ENCODE measurements at places on chromosomes 12 and 14.

- DNase-seq: no peak
These were observed 209.4 kb upstream of the CRY1 start for GRCh38 chr12:107302649-107303341.

DNA sequence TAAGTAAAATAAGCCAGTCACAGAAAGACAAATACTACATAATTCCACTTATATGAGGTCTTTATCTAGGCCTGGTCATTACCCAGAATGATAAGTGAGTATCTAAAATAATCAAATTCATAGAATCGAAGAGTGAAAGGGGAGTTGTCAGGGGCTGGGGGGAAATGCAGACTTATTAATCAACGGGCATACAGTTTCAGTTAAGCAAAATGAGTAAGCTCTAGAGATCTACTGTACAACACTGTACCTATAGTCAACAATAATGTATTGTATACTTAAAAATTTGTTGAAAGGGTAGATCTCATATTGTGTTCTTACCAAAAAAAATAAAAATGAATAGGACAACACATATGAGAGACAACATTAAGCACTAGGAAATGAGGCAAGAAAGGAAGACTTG lies 13.3 kb downstream of the BTBD7 start:
- DNase-seq: no peak

GRCh38 chr14:100581228-100582145 lies 5.7 kb downstream of the BEGAIN start:
- no peak for DNase-seq

GRCh38 chr14:73754911-73755360 lies 40.8 kb upstream of the PNMA1 start:
- DNase-seq: no peak

GRCh38 chr12:22480016-22480415 lies 64.3 kb downstream of the C2CD5 start:
- no peak for DNase-seq

DNA sequence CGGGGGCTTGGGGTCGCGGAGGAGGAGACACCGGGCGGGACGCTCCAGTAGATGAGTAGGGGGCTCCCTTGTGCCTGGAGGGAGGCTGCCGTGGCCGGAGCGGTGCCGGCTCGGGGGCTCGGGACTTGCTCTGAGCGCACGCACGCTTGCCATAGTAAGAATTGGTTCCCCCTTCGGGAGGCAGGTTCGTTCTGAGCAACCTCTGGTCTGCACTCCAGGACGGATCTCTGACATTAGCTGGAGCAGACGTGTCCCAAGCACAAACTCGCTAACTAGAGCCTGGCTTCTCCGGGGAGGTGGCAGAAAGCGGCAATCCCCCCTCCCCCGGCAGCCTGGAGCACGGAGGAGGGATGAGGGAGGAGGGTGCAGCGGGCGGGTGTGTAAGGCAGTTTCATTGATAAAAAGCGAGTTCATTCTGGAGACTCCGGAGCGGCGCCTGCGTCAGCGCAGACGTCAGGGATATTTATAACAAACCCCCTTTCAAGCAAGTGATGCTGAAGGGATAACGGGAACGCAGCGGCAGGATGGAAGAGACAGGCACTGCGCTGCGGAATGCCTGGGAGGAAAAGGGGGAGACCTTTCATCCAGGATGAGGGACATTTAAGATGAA lies 630 bp downstream of the FOS start:
- peak; percentile 26 for DNase-seq

DNA sequence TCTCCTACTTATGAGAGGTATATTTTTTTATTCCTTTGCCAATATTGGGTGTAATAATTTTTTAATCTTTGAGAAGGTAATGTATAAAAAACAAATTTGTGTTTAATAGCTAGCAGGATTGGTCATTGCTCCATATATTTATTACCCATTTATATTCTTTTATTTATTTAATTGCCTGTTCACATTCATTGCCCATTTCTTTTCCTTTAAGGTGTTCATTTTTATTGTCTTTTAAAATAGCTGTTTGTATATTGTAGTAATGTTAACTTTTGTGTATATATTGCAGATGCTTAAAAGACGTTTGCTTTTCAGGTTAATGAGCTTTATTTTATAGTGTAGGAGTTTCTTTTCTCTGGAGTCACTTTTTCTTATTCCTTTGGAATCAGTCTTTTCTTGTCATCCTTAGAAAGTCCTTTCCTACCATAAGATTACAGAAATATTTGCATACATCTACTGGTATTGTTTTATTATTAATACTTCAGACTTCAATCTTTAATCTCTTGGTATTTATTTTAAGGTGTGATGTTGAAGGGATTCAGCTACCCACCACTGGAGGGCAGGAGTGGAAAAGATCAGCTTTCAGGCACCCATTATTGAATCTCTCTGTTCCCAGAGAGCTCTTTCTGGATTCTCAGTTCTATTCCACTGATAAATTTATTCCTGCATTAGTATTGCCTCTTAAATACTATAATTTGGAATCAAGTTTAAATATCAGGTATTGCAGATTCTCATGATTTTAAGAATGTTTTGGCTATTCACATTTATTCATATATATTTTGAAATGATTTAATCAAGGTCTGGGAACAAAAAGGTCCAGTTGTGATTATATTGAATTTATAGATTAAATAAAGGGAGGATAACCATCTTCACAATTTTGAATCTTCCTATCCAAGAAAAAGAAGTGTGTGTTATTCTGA lies 17.3 kb downstream of the PPM1A start:
- DNase-seq: no peak

DNA sequence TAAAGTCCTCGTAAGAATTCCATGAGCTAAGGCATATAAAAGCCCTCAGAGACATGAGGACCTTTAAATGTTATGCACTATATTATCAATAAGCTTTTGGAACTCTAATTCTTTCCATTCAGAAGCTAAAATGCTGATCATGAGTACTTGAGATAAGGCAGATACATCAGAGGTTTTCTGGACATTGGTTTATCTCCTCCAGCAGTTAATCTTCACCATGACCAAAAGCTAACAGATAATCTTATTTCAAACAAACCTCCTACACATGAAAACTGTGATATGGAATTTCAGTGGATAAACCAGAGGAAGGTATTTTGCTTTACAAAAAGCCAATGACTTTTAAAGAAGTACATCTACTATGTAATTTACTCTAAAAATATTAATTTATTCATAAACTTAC lies 97.9 kb upstream of the BBS10 start:
- no peak for DNase-seq

DNA sequence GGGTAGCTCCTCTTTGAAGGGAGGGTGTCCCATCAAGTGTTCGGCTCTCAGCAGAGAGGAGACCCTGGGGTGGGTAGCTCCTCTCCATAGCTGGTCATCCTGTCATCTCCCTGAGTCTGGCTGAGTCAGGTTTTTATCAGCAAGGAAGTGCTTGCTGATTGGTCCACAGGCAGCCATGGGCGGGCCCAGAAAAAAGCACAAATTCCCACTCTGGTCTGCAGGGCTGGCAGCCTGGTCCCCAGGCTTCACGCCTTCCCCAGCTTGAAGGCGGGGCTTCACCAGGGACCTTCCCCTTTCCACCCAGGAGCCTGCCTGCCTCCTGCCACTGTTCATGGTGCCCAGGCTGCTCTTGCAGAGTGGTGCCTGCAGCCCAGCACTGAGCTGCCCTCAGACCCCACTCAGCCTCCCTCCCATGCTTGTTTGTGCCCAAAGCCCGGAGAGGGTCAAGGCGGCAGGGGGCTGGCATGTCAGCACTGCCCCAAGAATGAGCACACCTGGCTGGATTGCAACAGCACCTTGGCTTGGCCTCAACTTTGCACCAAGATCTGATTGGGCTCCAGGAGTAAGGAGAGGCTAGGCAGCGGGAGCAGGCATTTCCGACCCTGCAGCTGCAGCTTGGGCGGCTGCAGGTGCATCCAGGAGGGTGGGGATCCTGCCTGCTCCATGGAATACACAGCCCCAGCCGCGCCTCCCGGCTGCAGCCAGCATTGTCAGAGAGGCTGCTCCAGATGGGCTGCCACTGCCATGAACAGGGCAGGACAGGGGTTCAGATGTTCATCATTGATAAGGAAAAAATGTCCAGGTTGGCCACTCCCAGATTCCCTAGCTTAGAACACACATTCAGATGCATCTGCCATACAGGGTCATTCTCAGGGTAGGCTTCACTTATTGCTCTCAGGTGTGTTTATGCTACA lies 22.0 kb upstream of the WDR89 start:
- no peak for DNase-seq

DNA sequence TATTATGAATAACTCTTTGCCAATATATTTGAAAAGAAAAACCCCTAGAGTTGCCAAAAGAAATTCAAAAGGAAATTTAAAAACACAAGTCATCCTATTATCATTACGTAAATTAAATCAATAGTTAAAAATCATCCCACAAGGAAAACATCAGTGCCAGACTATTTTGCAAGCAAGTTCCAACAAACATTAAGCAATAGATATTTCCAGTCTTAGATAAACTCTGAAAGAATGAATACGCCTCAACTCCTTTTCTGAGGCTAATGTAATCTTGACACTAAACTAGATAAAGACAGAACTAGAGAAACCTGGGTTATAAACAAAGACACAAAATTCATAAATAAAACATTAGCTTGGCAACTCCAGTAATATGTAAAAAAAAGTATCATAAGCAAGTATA lies 245.9 kb downstream of the FOXN3 start:
- no peak for DNase-seq

GRCh38 chr12:95516757-95517156 lies 34.5 kb downstream of the USP44 start:
- no peak for DNase-seq

DNA sequence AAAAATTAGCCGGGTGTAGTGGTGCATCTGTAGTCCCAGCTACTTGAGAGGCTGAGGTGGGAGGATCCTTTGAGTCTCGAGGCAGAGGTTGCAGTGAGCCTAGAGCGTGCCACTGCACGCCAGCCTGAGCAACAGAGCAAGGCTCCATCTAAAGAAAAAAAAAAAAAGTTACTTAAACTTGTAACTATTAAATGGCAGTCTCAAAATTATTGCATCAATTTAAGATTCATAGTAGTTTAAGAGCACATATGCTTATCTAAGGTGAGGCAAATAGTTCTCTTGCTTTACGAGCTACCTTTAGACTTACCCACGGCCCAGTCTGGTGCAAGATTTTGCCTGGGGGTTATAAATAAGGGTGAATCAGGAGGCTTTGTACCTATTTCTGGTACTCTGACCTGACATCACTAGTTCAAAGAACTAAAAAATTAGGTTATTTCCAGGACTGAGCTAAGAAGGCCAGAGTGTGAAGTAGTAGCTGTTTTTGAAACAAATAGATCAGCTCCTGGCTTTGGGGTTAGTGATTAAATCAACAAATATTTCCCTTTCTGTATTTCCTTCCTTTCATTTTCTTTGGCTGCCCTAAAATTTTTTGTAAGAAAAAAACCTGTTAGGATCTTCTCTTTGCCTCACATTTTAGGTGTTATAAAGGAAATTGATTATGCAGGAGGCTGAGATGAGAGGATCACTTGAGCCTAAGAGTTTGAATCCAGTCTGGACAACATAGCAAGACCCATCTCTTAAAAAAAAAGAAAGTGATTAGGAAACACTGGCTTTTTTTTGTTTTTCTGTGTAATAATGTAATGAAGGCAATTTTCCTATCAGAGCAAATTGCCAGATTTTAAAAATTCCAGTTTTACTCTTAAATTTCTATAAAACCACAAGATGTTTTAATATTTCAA lies 3.6 kb downstream of the MGAT2 start:
- no peak for DNase-seq

- no peak for DNase-seq
These were observed 1.2 kb downstream of the SPPL3 start for GRCh38 chr12:120902846-120903411.

GRCh38 chr12:7859552-7859951 lies 13.2 kb downstream of the SLC2A14 start:
- DNase-seq: no peak

- DNase-seq: no peak
These were observed 97.8 kb upstream of the FERMT2 start for GRCh38 chr14:53048631-53049030.

GRCh38 chr14:56905282-56905681 lies 95.0 kb upstream of the OTX2 start:
- DNase-seq: no peak

GRCh38 chr14:79989990-79990389 lies 221.3 kb downstream of the DIO2 start:
- DNase-seq: no peak

- no peak for DNase-seq
These were observed 16.0 kb upstream of the SPATA7 start for GRCh38 chr14:88369496-88369895.

- DNase-seq: no peak
These were observed 727 bp downstream of the LDHB start for GRCh38 chr12:21656905-21657325.

DNA sequence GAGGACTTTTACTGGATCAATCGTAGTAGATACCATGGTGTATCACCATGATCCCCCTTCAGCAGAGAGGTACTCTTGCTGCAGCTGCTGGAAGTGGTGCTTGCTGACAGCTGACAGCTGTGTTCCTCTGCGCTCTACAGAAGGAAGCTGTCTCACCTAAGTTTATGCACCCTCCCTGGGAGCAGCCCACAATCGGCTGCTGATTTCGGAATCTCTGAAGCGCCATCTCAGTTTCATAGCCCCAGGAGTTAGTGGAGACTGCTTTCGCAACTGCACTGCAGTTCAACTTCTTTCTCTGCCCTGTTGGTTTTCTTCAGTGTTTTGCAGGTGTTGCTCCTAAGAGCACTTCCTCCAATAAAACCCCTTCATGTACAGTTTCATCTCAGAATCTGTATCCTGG lies 237.9 kb downstream of the PAWR start:
- no peak for DNase-seq

DNA sequence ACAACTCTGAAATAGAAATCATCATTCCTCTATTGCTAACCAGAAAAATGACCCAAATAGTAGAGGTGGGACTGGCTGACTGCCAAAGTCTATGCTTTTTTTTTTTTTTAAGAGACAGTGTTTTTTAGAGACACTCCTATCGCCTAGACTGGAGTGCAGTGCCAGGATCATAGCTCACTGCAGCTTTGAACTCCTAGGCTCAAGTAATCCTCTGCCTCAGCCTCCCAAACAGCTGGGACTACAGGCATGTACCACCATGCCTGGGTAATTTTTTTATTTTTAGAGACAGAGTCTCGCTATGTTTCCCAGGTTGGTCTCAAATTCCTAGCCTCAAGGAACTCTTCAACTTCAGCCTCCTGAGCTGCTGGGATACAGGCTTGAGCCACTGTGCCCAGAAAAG lies 19.2 kb downstream of the NR2C1 start:
- no peak for DNase-seq

DNA sequence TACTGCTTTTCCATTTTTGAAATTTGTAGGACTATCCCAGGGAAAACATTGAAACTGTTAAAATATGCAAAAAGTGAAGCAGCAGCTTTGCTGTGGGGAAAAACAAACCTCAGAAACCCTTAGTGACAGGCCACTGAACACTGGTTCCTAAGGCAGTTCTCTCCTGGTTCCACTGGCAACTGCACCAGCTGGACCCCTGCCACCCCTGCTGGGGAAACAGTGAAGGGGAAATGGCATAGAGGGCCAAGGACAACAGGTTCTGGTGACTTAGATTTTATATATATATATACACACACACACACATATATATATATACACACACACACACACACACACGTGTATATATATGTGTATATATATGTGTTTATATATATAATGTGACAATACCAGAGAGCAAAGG lies 16.2 kb upstream of the KRT7 start:
- no peak for DNase-seq

- DNase-seq: no peak
These were observed 272.8 kb upstream of the FAR2 start for GRCh38 chr12:28876196-28876798.

GRCh38 chr12:54058128-54058768 lies 4.6 kb downstream of the HOXC4 start:
- no peak for DNase-seq

GRCh38 chr14:101072945-101073597 lies 169.5 kb upstream of the RTL1 start:
- DNase-seq: peak; percentile 93

- no peak for DNase-seq
These were observed 38.3 kb downstream of the RAD51B start for GRCh38 chr14:67857778-67858350.
